ENCODE measurements at places on chromosomes 6 and 20. TPM values are rescaled to one million over a fixed set of nuclear protein-coding genes. Genes with fewer than 3 reads are reported as not detected.

GRCh38 chr20:44448753-44449546 lies 26.7 kb upstream of the TTPAL start:
- DNase-seq = peak; percentile 29

DNA sequence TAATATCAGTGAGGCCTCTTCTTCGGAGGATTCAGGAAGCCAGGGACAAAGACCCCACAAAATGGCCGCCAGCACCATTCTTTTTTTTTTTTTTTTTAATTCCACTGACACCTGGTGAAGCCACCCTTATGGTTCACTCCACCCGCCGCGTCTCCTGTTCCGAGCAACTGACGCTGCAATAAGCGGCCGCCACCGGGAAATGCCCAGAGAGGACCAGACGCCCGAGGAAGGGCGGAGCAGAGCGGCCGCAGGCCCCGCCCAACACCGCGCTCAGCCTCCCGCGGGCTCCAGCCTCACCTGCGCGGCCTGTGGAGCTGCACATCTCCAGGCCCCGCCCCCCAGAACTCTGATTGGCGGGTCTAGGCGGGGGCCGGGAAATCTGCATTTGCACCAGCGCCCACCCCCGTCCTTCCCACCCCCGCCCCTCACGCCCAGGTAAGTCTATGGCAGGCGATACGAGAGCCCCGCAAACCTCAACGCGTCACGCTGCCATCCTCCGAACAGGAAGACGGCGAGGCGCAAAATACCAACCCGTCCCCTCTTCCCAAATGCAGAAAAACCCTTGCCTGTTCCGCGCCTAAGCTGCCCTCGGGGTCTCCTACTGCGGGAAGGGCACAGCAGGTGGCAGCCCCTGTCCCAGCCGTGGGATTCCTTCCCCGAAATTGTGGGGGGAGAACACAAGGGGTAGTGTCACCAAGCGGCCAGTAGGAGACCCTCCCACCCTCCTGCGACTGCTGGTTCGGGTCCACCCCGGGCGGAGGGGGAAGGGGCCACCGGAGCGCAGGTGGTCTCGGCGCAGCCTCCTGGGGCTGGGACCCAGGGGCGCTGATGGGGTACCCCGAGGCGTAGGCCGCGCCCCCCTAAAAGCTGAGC lies 960 bp downstream of the ATP9A start:
- DNase-seq = peak; percentile 88

GRCh38 chr20:23034721-23035671 lies at the start of gene SSTR4:
Gene SSTR4, plus strand, starts transcription at chr20:23035312. Its CDS starts 172 bp downstream, at chr20:23035484.
- DNase-seq = peak; percentile 63

- no peak for DNase-seq
Measured at GRCh38 chr6:42047790-42048405, 2.4 kb upstream of the TAF8 start.

DNA sequence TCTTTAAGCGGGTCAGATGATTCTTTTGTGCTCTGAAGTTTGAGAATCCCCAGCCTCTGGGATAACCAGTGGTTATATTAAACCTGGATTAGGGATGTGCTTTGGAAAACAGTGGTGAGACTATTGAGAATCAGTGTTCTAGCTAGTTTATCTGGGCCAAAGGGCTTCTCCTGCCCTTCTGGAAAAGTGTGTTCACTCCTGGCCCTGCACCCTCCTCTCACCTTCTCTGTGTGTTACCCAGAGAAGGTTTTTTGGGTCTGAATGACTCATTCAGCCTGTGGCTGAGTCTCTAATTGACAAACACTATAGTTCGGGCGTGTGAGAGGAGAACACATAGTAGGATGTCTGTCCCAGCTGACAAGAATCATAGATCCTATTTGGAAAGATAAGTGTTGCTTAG lies 66.7 kb downstream of the LRRC1 start:
- no peak for DNase-seq

- DNase-seq = no peak
Measured at GRCh38 chr6:33671744-33672072, 39.8 kb downstream of the UQCC2 start.

GRCh38 chr6:134482593-134483270 lies 164.8 kb upstream of the SGK1 start:
- no peak for DNase-seq

GRCh38 chr6:97129106-97129505 lies 153.9 kb downstream of the MMS22L start:
- no peak for DNase-seq

- no peak for DNase-seq
Measured at GRCh38 chr6:124010574-124010973, 206.9 kb downstream of the NKAIN2 start.

GRCh38 chr6:11459079-11459610 lies 78.4 kb upstream of the TMEM170B start:
- DNase-seq = no peak

DNA sequence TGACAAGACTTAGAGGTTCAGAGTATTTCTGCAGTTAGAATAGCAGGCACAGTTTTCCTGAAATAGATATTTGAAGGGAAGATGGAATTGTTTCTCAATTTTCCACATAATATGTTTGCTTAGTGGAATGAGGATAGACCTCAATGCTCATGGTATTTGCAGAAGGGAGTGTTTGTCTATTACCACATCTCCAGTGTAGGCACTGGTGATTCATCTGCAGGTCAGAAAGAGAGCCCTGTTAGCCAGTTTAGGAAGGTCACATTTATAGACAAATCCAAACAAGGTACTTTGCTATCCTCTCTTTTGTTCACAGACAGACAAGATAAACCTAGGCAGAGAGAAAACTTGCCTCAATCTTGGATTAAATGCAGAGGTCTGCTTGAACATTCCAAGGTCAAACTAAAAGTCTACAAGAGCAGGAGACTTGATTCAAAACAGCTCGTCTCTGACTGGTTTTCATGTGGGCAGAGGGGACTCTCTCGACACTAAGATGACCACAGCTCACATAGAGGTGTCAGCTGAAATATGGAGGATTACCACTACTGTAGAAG lies 22.8 kb downstream of the ISM1 start:
- no peak for DNase-seq

GRCh38 chr6:143747347-143747842 lies 69.6 kb downstream of the PHACTR2 start:
- no peak for DNase-seq

GRCh38 chr6:137412562-137412961 lies 81.6 kb downstream of the OLIG3 start:
- DNase-seq = no peak

- no peak for DNase-seq
Measured at GRCh38 chr6:16999491-17000436, 102.1 kb upstream of the STMND1 start.

Gene GINS1
- 26.3 TPM for polyA plus RNA-seq

Gene MCCD1
- polyA plus RNA-seq = not detected

Gene TDRD6
- polyA plus RNA-seq = 0.06 TPM

Gene NKX2-4
- 0.12 TPM for polyA plus RNA-seq

Gene LMBRD1
- polyA plus RNA-seq = 4.8 TPM

Gene APCDD1L
- 1.8 TPM for polyA plus RNA-seq
